ENCODE measurements at places on chromosomes 7 and 10. TPM values are rescaled to one million over a fixed set of nuclear protein-coding genes. Genes with fewer than 3 reads are reported as not detected.

The ATG9B gene
- total RNA-seq, result under 0.01 TPM

The TAS2R41 gene
- not detected for total RNA-seq

The BBS9 gene
- 11.2 TPM for total RNA-seq

The FAM20C gene
- total RNA-seq, result 1.2 TPM

The ADD3 gene
- total RNA-seq, result 439 TPM

The EIF5AL1 gene
- 0.25 TPM for total RNA-seq

The VAX1 gene
- total RNA-seq, result not detected

The MACC1 gene
- not detected for total RNA-seq

The C10orf62 gene
- total RNA-seq, result not detected

The ZKSCAN1 gene
- total RNA-seq, result 30.7 TPM

The CAMK2B gene
- 0.13 TPM for total RNA-seq

The CC2D2B gene
- 0.13 TPM for total RNA-seq

The NUTM2A gene
- 0.51 TPM for total RNA-seq

The NUTM2D gene
- 0.77 TPM for total RNA-seq

The LIPF gene
- total RNA-seq, result not detected

The ARHGEF35 gene
- 0.13 TPM for total RNA-seq

The SLC26A4 gene
- total RNA-seq, result 10.4 TPM

The WNT8B gene
- under 0.01 TPM for total RNA-seq
